AG04450 (cell line): ENCODE measurements at places on chromosomes 12 and 14. TPM values are rescaled to one million over a fixed set of nuclear protein-coding genes. Genes with fewer than 3 reads are reported as not detected.
A peak's percentile ranks its signal among the peaks of the same experiment; 100 is the strongest.

The JDP2 gene
- polyA plus RNA-seq, result 46.5 and 49.1 TPM in 2 replicates

DNA sequence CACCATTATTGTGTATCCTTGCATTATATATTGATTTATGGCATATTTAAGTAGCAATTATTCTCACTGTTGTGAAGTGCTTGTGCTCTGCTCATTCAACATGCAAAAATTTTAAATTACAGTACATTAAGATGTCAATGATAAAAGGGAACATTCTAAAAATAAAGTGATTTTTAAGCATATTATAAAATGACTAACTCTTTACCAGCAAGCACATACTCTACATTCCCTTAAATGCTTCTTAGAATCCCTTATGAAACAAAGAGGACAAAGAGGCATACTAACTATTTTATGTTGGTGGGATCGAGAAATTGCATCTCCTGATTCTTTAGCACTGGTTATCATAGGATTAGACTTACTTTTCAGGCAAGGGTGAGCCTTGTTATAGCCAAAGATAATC is 46.6 kb upstream of the ZDHHC17 start:
- no peak for DNase-seq

DNA sequence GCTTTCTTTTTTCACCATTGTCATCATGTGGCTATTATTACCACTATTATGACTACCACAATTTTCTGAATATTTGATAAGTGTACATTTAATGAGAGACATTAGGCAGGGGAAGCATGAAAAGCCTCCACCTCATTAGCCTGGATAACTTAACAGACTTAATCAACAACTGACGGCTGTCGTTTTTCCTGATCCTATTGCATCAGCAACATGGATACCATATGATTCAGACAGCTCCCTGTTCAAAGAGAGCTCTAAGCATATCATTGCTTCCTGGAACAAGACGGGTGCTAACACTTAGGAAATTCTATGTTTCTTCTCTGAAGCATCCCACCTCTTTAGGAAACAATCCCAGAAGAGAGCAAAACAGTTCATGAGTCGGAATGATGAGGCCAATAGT is 765.2 kb downstream of the NOVA1 start:
- DNase-seq, result no peak

DNA sequence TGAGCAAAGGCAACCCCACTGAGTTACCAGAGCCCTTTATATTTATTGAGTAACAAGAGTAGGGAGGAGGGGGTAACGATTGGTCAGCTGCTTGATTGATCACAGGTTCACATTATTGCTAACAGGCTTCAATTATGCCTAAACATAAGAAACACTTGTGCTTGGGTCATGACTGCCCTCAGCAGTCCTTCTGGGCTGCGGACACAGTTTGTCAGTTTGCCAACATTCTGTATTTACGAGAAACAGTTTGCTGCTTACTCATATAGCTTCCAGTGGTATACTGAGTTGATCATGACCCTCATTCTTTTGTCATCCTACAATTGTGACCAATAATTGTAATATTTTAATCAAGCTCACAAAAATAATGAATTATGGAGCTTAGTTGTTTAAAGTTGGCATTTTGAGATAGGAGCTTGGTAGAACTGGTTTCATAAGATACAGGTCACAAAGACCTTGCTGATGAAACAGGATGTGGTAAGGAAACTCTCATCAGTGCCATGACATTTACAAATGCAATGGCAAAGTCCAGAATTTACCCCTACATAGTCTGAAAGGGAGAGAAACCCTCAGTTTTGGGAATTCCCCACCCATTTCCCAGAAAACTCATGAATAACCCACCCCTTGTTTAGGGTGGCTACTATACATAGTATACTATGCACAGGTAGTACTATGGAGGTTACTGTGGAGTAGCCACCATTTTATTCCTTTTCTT is 1421.0 kb upstream of the FLRT2 start:
- DNase-seq, result no peak

GRCh38 chr12:123591702-123592481 is 7.5 kb downstream of the TMED2 start:
- peak; percentile 24 for DNase-seq

DNA sequence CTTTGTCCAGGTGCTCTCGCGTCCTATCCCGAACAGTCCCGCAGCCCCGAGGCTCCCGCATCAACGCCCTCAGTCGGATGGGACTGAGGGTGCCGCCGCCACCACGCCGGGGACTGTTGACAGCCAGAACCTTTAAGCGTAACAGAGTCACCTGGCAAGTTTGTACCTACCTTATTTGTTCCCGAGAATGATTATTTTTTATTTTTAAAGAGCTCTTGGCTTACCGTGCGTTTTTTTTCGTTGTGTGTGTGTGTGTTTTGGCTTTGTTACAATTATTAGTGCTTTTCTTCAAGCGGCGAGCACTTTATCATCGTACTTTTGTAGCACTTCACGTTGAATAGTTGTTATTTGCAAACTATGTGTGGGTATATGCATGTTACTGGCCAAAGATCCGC is 463 bp downstream of the COA8 start:
- DNase-seq, result no peak

DNA sequence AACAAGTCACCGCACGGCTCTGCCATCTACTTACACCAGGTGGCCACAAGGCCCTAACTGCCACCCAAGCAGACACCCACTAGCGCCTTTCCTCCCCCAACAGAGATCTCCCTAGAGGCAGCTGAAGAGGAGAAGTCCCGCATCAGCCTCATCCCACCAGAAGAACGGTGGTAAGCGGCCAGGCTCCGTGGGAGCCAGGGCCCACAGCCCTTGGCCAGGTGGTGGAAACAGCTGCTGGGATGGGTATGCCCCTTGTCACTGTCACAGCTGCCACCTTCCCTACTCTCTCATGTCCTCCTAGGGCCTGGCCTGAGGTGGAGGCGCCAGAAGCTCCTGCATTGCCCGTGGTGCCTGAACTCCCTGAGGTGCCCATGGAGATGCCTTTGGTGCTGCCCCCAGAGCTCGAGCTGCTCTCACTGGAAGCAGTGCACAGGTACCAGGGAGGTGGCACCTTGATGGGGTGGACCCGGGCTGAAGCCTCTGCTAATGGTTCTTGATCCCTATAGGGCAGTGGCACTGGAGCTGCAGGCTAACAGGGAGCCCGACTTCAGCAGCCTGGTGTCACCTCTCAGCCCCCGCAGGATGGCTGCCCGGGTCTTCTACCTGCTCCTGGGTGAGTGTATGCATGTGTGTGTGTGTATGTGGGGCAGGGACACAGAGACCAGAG is 7.5 kb downstream of the REC8 start:
- no peak for DNase-seq

GRCh38 chr12:67202011-67202677 is 67.0 kb upstream of the CAND1 start:
- no peak for DNase-seq

- DNase-seq, result no peak
Measured at GRCh38 chr14:33455654-33456345, 495.1 kb downstream of the EGLN3 start.

- DNase-seq, result no peak
Measured at GRCh38 chr12:84585776-84586395, 326.7 kb downstream of the SLC6A15 start.

GRCh38 chr14:48598458-48598857 is 923.1 kb upstream of the MDGA2 start:
- DNase-seq, result no peak

DNA sequence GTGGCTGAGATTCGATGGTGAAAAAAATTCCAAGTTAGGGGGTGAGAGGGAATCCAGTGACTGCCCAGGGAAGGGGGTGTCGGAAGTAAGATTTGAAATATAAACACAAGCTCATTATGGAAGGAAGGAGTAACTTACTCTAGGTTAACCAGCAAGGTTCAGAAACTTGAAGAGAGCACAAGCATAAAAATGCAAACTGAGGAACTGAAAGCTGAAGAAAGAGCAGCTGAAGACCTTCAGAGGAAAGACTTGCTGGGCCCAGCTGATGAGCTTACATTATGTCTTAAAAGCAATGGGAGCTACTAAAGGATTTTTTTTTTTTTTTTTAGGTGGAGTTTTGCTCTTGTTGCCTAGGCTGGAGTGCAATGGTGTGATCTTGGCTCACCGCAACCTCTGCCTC is 189.7 kb upstream of the GRIN2B start:
- DNase-seq, result no peak

GRCh38 chr14:41641690-41642089 is 35.0 kb downstream of the LRFN5 start:
- DNase-seq, result no peak

GRCh38 chr12:18981732-18982131 is 147.8 kb upstream of the PLEKHA5 start:
- no peak for DNase-seq

GRCh38 chr12:2374092-2374906 is 321.5 kb downstream of the CACNA1C start:
- DNase-seq, result no peak

The DTX1 gene
- polyA plus RNA-seq, result 0.05 and 0.25 TPM in 2 replicates

GRCh38 chr14:96096639-96097610 is 57.8 kb downstream of the C14orf132 start:
- no peak for DNase-seq
